Stimulated activated CD4-positive, alpha-beta T cell treated with anti-CD3 and anti-CD28 coated beads, TNF-alpha, amount 100 ng/mL, for 4 hours (primary cell): ENCODE measurements at places on chromosomes 5 and 9.

DNA sequence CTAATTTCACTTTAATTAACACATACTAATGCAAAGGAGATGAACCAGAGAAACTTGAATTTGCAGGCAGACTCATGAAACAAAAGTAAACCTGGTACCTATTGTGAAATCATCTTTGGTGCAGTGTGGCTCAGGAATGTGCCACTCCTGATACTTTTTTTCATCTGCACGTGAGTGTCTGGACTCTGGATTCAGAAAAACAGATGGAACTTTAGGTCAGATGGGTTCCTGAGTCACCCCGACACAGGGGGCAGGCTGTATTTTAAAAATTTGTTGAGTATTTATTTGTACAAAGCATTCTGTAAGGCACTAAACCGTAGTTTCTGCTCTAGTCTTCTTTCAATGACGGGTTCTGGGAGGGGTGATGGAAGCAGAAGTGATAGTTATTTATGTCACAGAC is 52.2 kb upstream of the TUT7 start:
- no peak for DNase-seq

- DNase-seq, result no peak
These were observed 17.2 kb upstream of the NDST1 start for GRCh38 chr5:150490754-150491153.

DNA sequence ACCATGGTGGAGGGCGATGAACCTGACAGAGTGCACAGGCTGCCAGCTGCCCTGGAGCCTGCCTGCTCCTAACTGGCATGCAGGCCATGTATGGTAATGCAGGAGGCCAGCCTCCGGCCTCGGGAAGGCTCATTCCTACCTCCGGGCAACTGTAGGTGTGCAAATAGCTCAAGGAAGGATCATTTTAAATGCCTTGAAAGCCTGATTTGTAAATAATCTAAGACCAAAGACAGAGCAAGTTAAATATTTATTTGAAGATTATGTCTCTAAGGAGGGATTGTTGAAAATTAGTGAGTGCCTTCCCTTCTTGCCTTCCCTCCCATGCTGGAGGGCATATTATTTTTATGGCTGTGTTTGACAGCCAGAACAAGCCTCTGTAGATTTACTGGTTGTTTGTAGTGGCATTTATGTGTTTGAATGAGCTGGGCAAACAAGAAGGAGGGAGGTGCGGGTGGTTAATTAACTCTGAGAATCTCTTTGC is 285.7 kb upstream of the TUT7 start:
- DNase-seq, result no peak

DNA sequence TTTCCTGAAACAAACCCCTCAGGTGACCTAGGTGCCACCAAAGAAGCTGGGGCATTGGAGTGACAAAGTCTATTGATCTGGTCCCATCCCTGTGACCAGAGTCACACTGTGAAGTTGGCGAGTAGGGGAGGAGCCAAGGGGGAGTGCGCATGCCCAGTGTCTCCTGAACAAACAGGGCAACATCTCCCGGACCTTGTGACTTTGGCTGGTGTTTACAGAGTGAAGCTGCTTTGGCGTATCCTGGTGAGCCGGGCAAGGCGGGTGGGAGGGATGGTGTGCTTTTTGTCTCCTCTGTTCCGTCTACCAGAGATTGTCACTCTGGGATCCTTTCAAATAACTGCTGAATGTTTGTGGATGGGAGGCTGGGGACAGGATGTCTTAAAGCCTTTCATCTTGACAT is 204.5 kb downstream of the HSPA4 start:
- no peak for DNase-seq

DNA sequence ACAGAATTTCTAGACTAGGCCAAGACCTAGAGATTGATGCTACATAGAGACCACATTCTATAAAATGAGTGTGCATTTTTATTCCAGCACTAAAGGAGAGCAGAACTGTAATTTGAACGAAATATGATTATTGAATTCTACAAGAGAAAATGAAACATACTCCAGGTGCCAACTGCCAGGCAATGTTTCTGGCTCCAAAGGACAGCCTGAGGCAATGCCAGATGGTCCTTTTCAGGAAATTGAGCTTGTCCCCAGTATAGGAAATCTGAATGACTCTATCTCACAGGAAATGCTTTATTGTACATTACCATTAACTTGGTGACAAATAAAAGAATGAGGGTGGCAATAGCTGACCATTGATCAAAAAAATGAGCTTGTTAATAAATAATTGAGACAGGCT is 28.8 kb upstream of the RASGRF2 start:
- no peak for DNase-seq

DNA sequence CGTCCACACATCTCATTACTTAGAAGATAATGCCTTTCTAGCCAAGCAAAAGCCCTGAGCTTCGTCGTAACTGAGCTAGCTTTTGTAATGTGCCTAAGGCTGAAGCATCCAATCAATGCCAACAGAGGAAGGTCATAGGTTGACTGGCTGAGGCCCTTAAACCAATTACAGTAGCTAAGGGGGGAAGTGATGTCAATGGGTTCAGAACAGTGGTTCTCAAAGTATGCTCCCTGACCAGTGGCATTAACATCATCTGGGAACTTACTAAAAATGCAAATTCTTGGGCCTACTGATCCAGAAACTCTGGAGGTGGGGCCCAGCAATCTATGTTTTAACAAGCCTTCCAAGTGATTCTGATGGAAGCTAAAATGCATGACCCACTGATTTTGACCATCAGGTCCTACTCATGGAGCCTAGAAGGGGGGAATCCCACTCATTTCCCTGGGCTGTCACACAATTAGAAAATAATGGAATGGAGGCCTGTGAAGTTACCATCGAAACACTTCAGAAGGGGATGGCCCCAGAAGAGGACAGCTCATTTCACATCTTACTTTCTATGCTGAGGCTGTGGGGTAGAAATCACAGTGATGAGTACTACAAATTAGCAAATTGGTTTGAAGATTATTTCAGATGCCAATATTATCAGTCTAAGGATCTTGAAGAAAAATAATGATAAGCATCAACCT is 4.8 kb upstream of the VLDLR start:
- no peak for DNase-seq

DNA sequence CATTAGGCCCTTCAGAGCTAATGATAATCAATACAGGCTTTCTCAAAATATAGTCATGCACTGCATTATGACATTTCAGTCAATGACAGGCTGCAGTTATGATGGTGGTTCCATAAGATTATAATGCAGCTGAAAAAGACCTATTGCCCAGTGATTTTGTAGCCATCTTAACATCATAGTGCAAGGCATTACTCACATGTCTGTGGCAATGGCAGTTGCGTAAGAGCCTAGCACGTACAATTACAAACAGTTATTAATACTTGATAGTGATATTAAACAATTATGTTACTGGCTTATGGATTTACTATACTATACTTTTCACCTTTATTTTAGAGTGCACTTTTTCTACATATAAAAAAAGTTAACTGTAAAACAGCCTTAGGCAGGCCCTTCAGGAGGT is 214.8 kb downstream of the ISL1 start:
- no peak for DNase-seq

DNA sequence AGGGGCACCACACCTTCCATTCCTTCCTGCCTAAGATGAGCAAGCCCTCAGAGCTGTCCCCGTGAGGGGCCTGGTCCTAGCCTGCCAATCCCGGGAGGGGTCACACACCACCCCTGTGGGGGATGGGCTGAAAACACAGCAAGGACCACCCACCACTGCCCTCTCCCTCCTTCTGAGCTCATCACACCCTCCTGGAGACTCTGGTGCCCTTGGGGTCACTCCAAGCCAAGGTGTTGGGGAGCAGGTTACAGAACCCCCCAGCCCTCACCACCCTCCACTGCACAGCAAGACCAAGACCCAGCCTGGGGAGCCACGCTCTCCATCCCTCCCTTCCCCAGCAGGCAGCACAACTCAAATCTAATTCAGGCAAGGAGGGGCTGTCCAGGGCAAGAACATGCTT is 60.5 kb upstream of the PPP1R26 start:
- DNase-seq, result no peak

DNA sequence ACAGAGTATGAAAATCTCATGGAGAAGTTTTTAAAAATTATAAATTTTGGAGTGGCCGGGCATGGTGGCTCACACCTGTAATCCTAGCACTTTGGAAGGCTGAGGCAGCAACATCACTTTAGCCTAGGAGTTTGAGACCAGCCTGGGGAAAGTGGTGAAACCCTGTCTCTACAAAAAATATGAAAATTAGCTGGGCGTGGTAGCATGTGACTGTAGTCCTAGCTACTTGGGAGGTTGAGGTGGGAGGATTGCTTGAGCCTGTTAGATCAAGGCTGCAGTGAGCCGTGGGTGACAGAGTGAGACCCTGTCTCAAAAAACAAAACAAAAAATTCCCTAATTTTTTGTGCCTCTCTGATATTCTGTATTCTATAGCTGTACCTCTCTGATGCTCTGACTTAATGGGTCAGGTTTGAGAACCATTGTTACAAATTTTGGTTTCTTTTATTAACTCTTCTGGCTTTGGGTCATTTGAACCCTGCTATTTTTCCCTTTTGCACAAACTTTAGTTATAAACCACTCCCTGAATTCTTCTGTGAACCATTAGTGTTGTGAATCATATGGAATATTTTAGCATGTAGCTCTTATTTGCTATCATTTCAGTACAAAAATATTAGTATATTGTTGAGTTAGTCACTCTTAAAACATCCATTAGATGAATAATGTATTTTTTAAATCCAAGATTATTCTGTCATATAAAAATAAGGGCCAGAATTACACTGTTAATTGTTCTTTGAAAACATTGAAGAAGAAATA is 51.0 kb downstream of the FER start:
- no peak for DNase-seq

- peak; percentile 91 for DNase-seq
These were observed at the start of gene TGFBR1 for GRCh38 chr9:99104459-99105151. TGFBR1 (plus strand) TSS chr9:99105113; CDS start chr9:99105206, 93 bp downstream.

GRCh38 chr5:56561-57290 is 35.2 kb upstream of the PLEKHG4B start:
- no peak for DNase-seq

- no peak for DNase-seq
These were observed 89.3 kb upstream of the TNC start for GRCh38 chr9:115207003-115207836.

DNA sequence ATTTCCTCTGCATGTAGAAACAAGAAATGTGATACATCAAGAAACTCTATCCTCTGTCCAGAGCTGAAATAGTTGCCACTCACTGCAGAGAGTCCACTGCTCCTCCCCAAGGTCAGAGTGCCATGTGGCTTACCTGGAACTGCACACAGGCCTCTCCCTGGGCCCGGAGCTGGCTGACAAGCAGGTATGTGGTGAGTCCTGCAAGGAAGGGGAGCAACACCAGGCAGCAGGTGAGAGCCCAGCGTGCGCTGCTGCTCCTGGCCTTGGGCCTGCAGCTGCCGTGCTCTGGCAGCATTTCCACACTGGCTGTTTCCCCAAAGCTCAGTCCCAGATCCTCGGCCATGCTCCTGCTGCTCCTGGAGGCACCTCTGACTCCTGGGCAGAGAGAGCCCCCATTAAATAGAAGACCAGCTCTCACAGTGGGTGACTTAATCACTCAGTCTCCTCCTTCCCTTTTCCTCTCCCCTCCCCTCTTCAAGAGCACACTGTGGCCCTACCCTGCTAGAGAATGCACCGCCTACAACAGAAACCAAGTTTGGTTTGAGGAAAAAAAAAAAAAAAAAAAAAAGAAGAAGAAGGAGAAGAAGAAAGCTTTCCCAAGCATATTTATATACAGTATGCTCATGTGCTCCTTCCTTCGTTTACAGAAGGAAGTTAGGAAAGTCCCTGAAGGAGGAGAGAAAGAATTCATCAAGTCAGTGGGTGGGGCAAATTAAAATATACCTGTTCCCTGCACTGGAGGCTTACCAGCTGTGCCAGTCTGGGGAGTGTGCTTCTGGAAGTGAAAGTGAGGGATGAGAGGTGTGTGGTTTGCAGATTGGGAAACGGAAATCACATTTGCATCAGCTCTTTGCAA is at the start of gene TNFSF15:
Gene TNFSF15 (minus strand): TSS at position 370 of the 856 bp plus-strand sequence. CDS start 27 bp downstream, at position 343.
- DNase-seq, result no peak

DNA sequence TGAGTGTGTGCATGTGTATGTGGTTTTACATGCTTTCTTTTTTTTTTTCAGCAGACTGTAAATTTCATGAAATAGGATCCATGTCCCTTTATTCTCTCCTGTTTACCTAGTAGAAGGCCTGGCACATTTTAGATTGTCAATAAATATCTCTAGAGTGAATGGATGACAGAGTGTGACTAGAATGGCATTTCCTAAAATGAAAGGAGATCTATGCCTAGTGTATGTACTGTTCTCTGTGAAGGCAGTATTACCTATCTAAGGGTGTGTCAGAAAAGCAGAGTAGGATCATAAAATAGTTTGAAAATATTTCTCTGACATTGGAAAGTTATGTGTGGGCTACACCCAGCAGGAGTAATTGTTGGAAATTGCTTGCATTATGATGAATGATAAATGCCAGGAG is 1876.0 kb upstream of the C9orf72 start:
- DNase-seq, result no peak
